ENCODE measurements at places on chromosomes 1 and 21. TPM values are rescaled to one million over a fixed set of nuclear protein-coding genes. Genes with fewer than 3 reads are reported as not detected.

Gene OR13G1
- not detected for total RNA-seq

Gene GPR137B
- 17.4 TPM for total RNA-seq

Gene IL10RB
- 21.1 TPM for total RNA-seq

Gene CFHR1
- total RNA-seq: not detected

Gene KCNA2
- 0.01 TPM for total RNA-seq

Gene CLCA4
- total RNA-seq: not detected

Gene PGLYRP4
- total RNA-seq: not detected

Gene AMY1B
- total RNA-seq: not detected

Gene ENTREP3
- 34.6 TPM for total RNA-seq

Gene CFHR2
- not detected for total RNA-seq

Gene TMEM81
- 2.4 TPM for total RNA-seq

Gene NT5C1A
- total RNA-seq: not detected

Gene S100A2
- 26.2 TPM for total RNA-seq

Gene RORC
- not detected for total RNA-seq

Gene C1orf167
- total RNA-seq: not detected

Gene CHI3L2
- total RNA-seq: 0.54 TPM

Gene LCE6A
- total RNA-seq: not detected

Gene S100A5
- 0.70 TPM for total RNA-seq

Gene TTC24
- total RNA-seq: not detected

Gene CD34
- not detected for total RNA-seq

Gene RAD54L
- total RNA-seq: 12.1 TPM

Gene LINGO4
- not detected for total RNA-seq

Gene KDF1
- total RNA-seq: not detected

Gene CLCA2
- total RNA-seq: not detected

Gene OR2T29
- not detected for total RNA-seq

Gene DYRK1A
- 15.7 TPM for total RNA-seq

Gene NFASC
- total RNA-seq: 2.2 TPM

Gene GPR89A
- total RNA-seq: 16.6 TPM

Gene ZNF683
- total RNA-seq: not detected

Gene SLC1A7
- not detected for total RNA-seq

Gene MX2
- total RNA-seq: not detected

Gene FOXD3
- total RNA-seq: 1.0 TPM

Gene FBXO44
- total RNA-seq: 20.2 TPM

Gene GSTM3
- 28.1 TPM for total RNA-seq

Gene PLA2G2F
- not detected for total RNA-seq

Gene C1orf226
- 0.90 TPM for total RNA-seq

Gene CLDN19
- not detected for total RNA-seq

Gene FAM78B
- 0.08 TPM for total RNA-seq

Gene RNU1-1
- not detected for total RNA-seq

Gene SGIP1
- not detected for total RNA-seq

Gene FMO2
- not detected for total RNA-seq

Gene EXTL1
- total RNA-seq: not detected

Gene MPL
- not detected for total RNA-seq

Gene SPRR1B
- total RNA-seq: not detected

Gene RGS16
- 0.15 TPM for total RNA-seq

Gene HUNK
- total RNA-seq: 1.3 TPM
